ENCODE measurements at places on chromosomes 3 and 15.

GRCh38 chr15:40930430-40931299 lies 1.5 kb downstream of the DLL4 start:
- DNase-seq, result no peak

- DNase-seq, result peak; percentile 97
Observed at GRCh38 chr3:136994772-136995516, 37.2 kb downstream of the IL20RB start.

- peak; percentile 35 for DNase-seq
Observed at GRCh38 chr3:57179580-57180410, 14.6 kb upstream of the IL17RD start.

- no peak for DNase-seq
Observed at GRCh38 chr3:183725387-183725786, 27.8 kb downstream of the YEATS2 start.

GRCh38 chr15:92452143-92452542 lies 58.5 kb downstream of the ST8SIA2 start:
- no peak for DNase-seq

DNA sequence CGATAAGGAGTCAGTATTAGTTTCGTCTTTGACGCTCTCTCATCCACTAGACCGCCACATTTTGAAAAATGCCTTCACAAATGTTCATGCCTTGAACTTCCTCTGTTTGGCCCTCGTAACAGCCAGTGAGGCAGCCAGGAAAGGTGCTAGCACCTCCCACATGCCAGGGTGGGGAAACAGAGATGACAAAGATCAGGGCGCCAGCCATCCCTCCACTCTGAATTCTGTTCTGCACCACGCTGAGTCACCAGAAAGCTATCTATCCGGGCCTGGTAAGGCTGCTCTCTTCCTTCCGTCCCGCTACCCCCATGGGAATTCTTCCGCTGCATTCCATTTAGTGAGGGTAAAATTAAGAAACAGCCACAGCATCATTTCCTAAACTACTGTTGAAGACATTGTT lies 31.3 kb upstream of the BCL2L10 start:
- DNase-seq, result peak; percentile 98

- peak; percentile 2 for DNase-seq
Observed at GRCh38 chr3:168249205-168249549, 153.5 kb upstream of the GOLIM4 start.

DNA sequence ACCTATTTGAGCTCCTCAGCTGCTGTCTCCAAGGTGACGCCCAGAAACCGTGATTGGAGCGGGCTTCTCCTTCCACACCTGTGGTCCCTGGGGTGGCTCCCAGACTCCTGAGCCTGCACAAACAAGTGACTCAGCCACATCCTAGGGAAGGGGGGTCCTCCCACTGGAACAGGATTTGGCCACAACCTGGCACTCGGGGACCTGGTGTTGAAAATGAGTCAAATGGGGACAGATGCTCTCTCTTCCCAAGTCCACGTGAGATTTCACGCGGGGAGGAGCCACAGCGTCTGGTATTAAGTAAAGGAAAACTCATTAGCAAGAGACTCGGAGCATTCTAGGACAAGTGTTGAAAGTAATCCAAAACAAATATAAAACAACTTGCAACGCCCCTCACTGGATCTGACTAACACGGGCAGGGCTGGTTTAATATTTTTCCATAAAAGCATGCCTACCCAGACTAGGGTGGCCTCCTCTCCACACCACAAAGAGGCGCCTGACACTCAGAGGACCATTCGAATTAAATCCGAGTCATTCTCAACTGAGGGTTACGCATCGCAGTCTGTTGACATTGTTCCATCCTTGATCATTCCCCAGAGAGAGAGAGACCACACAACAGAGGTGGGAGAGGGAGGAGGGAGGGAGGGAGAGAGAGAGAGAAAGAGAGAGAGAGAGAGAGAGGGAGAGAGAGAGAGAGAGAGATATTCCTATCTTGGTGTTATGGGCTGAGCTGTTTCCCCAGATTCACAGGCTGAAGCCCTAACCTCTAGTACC lies 74.4 kb downstream of the MGLL start:
- peak; percentile 77 for DNase-seq

- no peak for DNase-seq
Observed at GRCh38 chr3:52236424-52236886, 2.5 kb downstream of the TWF2 start.

DNA sequence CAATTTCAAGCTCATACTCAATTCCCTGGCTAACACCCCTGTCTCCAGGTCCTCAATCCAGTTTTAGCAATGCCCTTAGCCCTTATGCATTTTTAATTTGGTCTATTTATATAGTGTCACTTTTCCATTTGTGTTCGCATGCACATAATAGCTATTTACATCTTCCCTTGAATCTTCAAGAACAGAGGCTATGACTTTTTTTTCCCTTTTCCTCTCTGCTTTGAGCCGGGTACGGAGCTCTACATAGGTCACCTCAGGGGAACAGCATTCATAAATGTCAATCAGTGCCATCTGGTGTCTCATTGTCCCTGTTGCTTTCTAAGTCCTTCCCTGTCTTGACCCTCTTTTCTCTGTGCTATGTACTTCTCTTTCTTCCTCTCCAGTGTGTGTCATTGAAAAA lies 26.5 kb upstream of the ACTC1 start:
- DNase-seq, result no peak

GRCh38 chr3:184082465-184082864 lies 14.4 kb upstream of the HTR3E start:
- no peak for DNase-seq

DNA sequence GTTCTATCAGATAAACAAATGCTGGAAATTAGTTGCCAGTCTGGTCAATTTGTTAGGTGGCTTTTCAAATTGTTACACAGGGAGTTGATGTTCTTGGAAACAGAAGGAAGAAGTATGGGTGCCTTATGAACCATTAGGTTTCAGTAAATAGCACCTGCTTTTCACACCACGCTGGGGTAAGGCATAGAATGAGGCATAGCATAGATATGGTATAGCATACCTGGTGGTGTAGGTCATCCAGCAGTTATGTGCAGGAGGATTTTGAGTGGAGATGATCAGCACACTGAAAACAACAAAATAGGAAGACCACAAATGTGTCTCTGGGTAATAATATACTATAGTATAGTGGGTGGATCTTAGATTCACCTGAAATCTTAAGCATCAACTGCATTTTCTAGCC lies 121.4 kb downstream of the GMPS start:
- DNase-seq, result no peak

- DNase-seq, result peak; percentile 70
Observed at GRCh38 chr3:40306336-40306735, 3.2 kb upstream of the EIF1B start.

GRCh38 chr15:72411111-72411510 lies 13.0 kb downstream of the TMEM202 start:
- no peak for DNase-seq

- DNase-seq, result no peak
Observed at GRCh38 chr3:46095307-46095706, 68.0 kb upstream of the XCR1 start.

DNA sequence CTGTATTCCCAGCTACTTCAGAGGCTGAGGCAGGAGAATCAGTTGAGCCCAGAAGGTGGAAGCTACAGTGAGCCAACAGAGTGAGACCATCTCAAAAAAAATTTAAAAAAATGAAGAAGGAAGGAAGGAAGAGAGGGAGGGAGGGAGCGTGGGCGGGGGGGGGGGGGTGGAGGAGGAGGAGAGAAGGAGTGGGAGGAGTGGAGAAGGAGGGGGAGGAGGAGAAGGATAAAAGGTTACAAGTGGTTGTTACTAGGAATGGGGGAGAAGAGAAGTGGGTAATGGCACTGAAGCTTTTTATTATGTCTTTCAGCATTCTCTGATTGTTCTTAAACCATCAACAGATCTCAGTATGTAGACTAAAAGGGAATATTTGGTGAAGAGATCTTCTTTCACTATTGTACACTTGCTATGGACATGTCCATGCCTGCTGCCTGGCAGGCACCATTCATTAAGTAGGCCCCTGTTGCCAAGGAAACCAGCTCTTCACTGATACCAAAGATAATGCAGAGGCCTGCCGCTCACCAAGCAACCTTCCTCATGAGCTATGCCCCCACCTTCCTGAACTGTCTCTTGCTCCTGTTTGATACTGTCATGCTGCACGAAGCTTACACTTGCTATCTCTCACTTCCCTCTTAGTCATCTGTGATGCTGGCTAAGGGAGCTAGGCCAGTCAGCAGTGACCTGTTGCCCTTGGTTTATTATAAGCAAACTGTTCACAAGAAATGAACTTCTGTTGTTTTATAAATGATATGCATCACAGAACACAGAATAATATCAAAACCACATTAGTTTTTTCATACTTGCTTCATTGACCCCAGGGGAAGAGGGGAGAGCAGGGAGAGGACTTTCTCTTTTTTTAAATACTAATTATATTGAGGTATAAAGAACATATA lies 23.1 kb downstream of the EPM2AIP1 start:
- DNase-seq, result peak; percentile 92

GRCh38 chr15:85112997-85113396 lies 131.3 kb downstream of the PDE8A start:
- DNase-seq, result no peak

DNA sequence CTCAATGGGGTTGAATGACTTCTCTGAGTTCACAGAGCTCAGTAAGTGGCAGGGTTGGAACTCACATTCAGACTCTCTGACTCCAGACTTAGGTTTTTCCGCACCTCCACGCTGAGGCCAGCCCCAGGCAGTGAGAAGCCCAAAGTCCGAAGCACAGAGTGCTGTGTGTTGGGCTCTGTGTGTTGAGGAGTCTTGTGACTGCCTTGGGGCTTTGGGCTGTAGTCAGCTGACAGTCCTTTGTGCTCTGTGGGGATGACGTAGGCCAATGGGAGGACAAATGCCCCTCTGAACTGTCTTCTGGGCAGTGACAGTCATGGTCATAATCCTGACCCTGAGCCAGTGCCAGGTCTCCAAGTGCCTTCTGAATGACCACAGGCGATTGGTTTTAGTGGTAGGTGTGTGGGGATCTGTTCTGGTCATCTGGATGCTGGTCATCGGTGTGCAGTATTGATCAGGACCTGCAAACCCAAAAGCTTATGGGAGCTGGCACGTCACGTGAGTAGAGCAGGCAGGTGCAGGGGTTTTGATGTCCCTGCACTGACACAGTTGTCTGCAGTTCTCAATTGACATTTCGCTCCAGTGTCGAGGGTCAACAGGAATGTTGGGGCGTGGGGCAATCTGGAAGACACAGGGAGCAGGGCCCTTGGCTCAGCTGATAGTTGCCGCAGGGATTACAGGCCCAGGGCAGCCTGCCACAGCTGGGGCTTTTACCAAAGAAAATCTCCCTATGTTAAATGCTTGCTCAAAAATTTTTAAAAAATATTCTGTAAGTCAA lies 45.3 kb downstream of the CAPN3 start:
- no peak for DNase-seq

GRCh38 chr3:57158813-57159738 lies 6.1 kb downstream of the IL17RD start:
- DNase-seq, result no peak

DNA sequence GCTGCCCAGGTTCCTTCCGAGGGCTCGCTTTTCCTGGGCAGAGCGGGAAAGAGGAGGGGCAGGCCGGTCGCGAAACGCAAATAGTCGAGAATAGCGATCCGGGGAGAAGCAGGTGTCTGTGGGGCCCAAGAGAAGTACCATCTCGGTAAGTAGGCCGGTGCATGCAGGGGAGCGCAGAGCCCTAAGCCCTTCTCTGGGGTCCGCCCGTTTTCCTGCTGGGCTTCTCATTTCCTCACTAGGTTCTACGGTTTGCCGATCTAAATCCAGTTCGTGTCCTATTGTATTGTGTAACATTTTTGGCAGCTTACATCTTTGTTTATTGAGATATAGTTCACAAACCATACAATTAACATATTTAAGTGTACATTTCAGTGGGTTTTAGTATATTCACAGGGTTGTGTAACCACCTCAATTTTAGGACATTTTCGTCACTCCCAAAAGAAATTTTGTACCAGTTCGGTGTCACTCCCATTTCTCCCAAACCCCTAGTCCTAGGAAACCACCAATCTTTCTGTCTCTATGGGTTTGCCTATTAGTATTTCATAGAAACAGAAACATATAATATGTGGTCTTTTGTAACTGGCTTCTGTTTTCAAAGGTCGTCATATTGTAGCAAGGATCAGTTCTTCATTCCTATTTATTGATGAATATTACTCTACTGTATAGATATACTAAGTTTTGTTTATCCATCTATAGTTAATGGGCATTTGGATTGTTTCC lies 6.8 kb upstream of the TRIM69 start:
- DNase-seq, result no peak

GRCh38 chr3:115021061-115021460 lies 126.0 kb downstream of the ZBTB20 start:
- no peak for DNase-seq

DNA sequence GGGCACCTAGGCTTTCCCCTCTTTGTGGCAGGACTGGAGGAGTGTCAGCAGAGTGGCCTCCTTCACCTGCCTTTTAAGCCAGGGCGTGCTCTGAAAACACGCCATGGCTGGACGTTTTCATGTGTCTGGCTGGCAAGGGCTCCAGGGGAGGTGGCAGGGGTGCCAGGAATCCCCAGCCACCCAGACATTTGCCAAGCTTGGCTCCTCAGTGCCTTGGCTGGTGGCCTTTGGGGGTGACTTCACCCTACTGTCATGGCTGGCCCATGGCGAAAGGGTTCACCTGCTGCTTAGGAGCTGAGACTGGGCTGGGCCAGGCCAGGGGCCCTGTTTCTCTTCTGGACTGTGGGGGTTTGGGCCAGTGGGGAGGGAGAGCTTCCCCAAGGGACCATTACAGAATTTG lies 17.6 kb downstream of the KLF13 start:
- no peak for DNase-seq

DNA sequence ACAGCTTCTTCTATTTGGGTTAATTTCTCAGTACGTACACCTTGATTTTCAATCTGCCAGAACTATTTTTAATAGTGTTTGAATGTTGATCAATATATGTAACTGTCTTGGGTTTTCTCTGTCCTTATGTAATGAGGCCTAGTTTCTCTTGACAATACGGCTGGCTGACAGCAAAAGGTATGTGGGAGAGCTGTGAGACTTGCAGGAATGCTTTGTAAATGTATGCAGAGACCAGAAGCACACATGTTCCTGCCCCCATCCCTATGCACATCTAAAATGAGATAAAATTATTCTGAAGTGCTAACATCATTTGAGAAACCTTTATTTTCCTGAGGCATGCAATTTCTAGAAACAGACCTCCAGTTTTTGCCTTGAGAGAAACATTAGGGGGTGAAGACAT lies 593.8 kb upstream of the GBE1 start:
- DNase-seq, result no peak

- no peak for DNase-seq
Observed at GRCh38 chr3:56899851-56900250, 98.1 kb upstream of the ARHGEF3 start.

GRCh38 chr3:160725338-160725737 lies 30.7 kb upstream of the PPM1L start:
- no peak for DNase-seq

DNA sequence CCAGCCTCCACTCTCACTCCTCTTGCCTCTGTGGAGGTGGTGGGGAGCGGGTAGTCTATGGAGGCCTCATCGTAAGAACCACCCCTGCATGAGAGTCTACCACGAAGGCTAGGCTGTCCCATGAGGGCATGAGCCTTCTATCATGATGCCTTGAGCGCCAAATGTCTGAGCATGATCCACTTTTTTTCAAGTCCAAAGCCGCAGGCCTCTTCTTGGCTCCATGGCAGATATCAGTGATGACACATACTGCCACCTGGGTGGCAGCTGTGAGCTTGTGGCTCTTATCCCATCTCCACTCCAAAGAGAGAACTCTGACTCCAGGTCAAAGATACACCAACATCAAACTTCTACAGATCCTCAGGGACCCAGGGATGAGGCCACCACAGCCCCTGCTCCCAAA lies 13.5 kb downstream of the POC1A start:
- DNase-seq, result no peak

- DNase-seq, result peak; percentile 34
Observed at GRCh38 chr3:192444096-192444790, 283.1 kb downstream of the FGF12 start.

- DNase-seq, result no peak
Observed at GRCh38 chr3:54733106-54734006, 194.5 kb downstream of the LRTM1 start.

Data from amniotic epithelial cell (primary cell).